Endodermal cell (in vitro differentiated cells): ENCODE measurements at places on chromosomes 1 and 21. TPM values are rescaled to one million over a fixed set of nuclear protein-coding genes. Genes with fewer than 3 reads are reported as not detected.

DNA sequence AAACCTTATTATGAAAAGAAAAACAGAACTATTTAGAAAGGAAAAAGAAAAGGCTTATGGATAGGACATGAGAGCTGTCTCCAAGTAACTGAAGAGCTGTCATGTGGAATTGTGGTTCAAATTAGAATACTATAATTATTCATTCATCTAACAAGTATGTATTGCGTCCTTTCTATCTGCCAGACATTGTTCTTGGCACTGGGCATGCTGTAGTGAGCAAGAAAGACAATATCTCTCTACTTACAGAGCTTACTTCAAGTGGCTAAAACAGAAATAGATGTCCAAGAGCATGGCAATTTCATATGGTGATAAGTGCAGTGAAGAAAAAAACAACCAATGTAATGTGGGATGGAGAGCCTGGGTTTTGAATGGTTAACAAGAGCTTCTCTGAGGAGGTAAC lies 413.0 kb downstream of the DPYD start:
- DNase-seq, result no peak

- DNase-seq, result peak; percentile 93
Measured at GRCh38 chr1:23809751-23810171, 9.2 kb upstream of the GALE start.

DNA sequence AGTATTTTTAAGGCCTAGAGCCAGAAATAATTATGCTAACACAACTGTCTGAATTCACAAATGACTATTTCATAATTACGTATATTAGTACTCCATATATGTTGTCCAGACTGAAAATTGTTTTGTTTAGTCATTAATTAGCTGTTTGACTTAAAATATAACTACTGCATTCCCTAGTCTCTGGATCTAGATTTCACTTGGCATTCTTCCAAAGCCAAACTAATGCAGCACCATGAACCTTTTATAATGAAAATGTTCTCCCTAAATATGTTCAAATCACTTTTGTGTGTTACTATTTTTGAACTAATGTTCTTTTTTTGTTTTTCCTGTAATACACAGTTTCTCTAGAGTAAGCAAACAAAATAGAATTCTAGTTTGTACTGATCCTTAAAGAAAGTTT lies 46.1 kb downstream of the CAMTA1 start:
- DNase-seq, result no peak

DNA sequence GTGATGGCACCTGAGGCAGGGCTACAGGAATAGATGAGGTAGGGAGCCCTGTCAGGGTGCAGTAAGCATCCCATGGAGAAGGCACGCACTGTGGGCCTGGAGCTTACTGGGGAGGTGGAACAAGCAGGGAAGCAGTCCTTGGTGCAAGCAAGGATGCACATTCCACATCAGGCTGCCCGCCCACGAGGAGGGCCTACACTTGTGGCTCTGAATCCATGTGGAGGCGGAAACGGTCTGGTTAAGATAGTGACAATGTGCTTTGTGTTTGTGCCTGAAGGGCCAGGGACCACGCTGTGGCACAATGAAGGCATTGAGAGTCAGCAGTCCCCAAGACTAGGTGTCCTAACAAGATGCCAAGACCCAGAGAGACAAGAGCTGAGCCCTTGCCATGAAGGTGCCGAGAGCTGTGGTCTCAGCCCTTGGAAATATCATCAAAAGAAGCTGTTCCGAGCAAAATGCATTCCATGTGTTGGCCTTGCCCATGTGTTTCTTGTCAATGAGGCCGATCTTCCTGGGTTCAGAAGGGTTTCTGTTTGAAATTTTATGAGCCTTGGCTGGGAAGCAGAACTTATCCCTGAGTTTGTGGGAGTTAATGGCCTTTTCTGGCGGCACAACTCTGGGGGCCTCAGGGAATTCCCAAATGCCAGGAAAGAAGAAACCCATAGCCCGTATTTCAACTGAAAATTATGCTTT lies 111.9 kb downstream of the NGF start:
- DNase-seq, result no peak

- DNase-seq, result no peak
Measured at GRCh38 chr1:106564192-106564591, 492.3 kb upstream of the PRMT6 start.

The LCE2D gene
- not detected in 2 replicates for total RNA-seq

GRCh38 chr1:201122321-201122957 lies 4.5 kb downstream of the ASCL5 start:
- DNase-seq, result no peak

The LDLRAD2 gene
- 0.68 and 0.88 TPM in 2 replicates for total RNA-seq

DNA sequence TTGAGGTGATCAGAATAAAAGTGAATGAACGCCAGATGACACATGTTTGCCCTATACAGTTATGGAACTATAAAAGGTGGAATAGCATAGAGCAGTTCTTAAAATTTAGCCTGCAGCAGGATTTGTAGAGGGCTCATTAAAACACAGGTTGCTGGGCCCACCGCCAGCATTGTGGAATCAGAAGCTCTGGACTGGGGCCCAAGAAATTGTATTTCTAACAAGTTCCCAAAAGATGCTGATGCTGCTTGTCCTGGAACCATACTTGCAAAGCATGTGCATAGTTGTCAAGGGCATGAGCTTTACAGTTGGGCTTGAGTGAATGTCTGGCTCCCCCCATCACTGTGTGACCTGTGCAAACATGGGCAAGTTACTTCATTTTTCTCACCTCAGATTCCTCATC lies 37.5 kb upstream of the LRRC53 start:
- no peak for DNase-seq

The RGSL1 gene
- total RNA-seq, result not detected in 3 replicates

The RHD gene
- total RNA-seq, result not detected in 2 replicates

GRCh38 chr21:42254651-42255601 lies 36.0 kb downstream of the ABCG1 start:
- DNase-seq, result no peak

DNA sequence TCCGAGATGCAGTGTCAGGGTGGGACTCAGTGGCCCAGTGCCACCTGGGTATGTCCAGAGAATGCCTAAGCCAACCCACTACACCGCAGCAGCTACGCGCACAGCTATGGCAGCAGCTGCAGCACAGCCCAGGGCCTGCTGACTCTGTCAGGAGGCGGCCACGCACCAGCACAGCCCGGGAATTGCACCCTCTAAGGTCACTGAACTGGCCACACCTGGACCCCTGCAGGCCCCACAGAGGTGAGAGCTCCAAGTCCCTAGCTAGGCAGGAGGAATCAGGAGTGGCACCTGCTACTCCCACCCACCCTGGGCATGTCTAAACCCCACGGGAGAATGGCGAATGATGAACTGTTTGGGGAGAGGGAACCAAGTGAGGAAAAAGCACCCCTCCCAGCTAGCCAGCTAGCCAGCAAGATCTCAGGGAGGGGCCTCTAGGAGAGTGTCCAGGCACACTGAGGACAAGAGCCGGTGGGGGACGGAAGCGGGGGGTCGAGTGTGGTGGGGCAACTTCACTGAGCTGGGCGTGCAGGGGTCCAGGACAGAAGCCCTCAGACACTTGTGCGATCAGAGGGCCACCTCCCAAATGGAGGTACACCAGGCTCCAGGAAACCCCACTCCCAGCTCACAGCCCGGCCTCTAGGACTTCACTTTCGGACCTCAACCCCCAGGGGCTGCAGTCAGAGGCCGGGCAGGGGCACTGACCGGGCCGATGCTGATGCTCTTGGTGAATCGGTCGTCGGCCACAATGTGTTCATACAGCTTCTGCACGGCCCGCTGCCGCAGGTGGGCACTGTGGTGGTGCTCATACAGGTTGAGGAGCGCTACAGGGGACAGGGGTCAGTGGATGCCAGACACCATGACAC lies 13.9 kb downstream of the LSS start:
- peak; percentile 31 for DNase-seq

The CCNL2 gene
- total RNA-seq, result 155 to 187 TPM (median 186 TPM) in 3 replicates

The SUCO gene
- total RNA-seq, result 59.6 to 161 TPM (median 62.2 TPM) in 3 replicates

DNA sequence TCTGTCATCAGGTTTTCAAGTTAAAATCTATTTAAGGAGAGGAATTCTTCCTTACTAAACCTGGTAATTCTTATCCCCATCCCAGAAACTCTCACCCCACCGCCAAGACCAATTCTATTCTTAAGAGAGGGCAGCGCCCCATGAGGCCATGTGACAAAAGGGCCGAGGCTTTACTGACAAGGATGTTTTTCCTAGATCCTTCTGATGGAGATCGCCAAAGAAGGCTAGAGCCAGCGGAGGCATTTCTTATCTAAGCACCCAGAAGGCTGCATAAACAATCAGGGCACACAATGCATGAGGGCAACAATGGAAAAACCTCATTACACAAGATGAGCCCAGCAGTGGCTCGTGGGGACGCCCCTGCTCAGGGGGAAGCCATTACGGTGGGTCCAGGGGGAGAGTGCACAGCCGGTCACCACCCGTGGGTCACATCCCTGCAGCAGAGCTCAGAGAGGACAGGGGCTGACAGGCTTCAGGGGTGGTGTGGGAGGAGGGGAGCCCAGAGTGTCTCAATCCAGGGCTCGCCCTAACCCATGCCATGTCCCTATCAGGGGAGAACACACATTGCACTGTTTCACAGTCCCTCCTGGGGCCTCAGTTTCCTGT lies 88.7 kb downstream of the ITPKB start:
- peak; percentile 74 for DNase-seq

The FOXO6 gene
- 1.8 and 1.9 TPM in 2 replicates for total RNA-seq

DNA sequence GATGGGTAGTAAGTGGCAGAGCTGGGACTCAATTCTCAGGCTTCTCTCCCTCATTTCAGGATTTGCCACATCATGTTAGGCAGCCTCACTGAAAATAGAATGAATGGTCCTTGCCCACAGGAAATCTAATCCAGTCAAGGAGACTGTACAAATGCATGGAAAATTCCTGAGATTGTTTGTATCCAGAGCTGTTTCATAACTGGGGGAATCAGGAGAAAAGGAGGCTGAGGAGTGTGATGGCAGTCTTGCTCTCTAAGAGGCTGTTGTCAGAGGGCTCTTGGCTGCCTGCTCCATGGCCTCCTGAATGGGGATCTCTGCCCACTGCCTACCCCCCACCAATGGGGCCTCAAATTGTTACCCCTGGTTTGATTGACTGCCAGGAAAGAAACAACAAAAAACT lies 141.9 kb upstream of the TNR start:
- no peak for DNase-seq

DNA sequence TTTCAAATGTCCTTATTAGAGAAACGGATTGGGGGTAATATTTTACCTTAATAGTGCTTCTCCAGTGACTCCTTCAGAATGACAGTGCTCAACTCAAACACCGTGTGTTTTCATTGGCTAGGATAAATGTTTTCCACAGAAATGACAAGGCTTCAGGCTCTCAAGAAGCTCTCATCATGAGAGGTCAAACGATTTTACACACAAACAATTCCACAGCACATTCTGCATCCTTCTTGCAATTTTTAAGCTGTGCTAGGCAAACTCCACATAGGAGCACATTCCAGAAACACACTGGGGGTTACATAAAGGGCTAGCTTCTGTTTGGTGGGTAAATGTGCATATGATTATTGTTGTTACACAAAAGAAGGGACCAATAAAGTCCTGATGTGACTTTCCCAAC lies 75.5 kb upstream of the IPO9 start:
- no peak for DNase-seq

The LAMB3 gene
- 1.2 to 2.1 TPM (median 1.9 TPM) in 3 replicates for total RNA-seq

- peak; percentile 65 for DNase-seq
Measured at GRCh38 chr1:160061369-160062229, 8.4 kb downstream of the KCNJ10 start.

The DCST1 gene
- not detected in 3 replicates for total RNA-seq

- DNase-seq, result no peak
Measured at GRCh38 chr1:56223968-56224367, 355.4 kb downstream of the PLPP3 start.

The NTRK1 gene
- total RNA-seq, result 0.41 and 0.44 TPM in 2 replicates

DNA sequence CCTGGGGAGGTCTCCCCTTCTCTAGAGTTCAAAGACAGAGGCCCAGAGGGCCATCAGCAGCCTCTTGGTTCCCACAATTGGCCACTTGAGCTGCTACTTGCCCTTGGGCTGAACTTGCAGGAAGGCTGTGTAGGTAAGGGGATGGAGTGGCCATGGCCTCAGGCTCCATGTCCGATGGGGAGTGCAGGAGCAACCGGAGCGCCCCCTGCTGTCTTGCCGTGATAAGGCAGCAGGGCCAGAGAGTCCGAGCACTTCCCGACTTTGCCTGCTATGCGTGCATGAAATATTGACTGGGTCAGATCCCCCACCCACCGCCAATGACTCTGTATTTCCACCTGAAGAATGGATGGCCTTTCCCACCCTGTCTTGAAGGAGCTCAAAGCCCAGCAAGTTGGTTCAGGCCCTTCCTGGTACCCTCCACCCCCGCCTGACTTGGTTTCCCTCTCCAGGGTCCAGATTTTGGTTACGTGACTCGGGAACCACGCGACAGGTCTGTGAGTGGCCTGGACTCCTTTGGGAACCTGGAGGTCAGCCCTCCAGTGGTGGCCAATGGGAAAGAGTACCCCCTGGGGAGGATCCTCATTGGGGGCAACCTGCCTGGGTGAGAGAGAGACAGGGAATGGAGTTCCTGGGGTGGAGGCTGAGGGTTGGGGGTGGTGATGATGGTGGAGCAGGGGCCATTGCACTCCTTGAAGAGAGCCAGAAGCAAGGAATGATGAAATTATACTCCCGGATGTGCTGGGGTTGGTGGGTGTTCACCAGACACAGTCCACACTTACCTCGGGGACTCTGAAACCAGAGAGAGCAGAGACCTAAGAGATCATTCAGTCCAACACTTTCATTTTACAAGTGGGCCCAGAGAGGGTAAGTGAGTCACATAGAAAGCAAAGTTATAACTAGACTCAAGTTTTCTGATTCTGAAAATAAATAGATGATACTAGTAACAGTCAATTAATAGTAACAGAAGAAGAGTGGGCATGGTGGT lies 25.6 kb downstream of the PADI3 start:
- DNase-seq, result peak; percentile 90

GRCh38 chr21:35705888-35706287 lies 354.4 kb downstream of the SETD4 start:
- DNase-seq, result no peak

DNA sequence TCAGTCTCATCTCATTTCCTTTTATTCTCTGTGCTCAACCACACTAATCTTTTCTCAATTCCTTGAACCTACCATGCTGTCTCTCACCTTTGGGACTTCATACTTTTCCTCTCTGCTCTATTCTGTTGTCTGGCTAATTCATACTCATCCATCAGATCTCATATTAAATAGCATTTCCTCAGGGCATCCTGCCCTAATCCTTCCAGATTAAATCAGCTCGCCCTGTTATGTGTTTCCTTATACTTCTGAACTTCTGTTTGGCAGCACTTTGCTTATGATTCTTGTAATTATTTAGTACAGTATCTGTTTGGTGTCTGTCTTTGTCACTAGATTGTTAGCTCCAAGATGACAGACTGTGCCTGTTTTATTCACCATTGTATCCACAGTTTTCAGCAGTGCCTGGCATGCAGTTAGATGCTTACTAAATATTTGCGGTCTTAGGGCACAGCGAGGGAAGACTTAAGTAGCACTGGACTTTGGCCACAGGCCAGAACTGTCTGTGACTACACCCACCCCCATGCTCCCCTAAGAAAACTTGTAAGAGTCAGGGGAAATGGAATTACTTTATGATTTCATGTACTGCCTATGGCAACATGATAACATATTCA lies 9.9 kb upstream of the CAP1 start:
- no peak for DNase-seq

GRCh38 chr1:109802136-109802900 lies 38.6 kb upstream of the EPS8L3 start:
- DNase-seq, result peak; percentile 38

The MTMR11 gene
- 4.2 to 6.5 TPM (median 4.7 TPM) in 3 replicates for total RNA-seq

The LINGO4 gene
- total RNA-seq, result not detected in 3 replicates
